ENCODE measurements at places on chromosomes 6 and 20. TPM values are rescaled to one million over a fixed set of nuclear protein-coding genes. Genes with fewer than 3 reads are reported as not detected.

Gene WFDC12
- not detected for total RNA-seq

Gene KCNK5
- not detected for total RNA-seq

Gene CFAP61
- not detected for total RNA-seq

Gene LMBRD1
- total RNA-seq, result 22.5 TPM

Gene FRS3
- total RNA-seq, result 2.2 TPM

Gene BPIFA3
- total RNA-seq, result not detected

Gene GRM1
- 0.17 TPM for total RNA-seq

Gene CBLN4
- total RNA-seq, result not detected

Gene PAK5
- total RNA-seq, result not detected

Gene FOXP4
- total RNA-seq, result 1.1 TPM

Gene PDYN
- not detected for total RNA-seq

Gene DST
- total RNA-seq, result 355 TPM

Gene HACE1
- total RNA-seq, result 19.1 TPM

Gene MICAL1
- total RNA-seq, result 32.1 TPM

Gene LAMA5
- 12.5 TPM for total RNA-seq

Gene MUC22
- total RNA-seq, result not detected

Gene PAK1IP1
- total RNA-seq, result 10.7 TPM

Gene ADTRP
- 2.2 TPM for total RNA-seq

Gene CRISP2
- total RNA-seq, result not detected

Gene PHACTR3
- not detected for total RNA-seq

Gene MOG
- total RNA-seq, result not detected

Gene CBFA2T2
- total RNA-seq, result 5.7 TPM

Gene SAMD5
- total RNA-seq, result 0.26 TPM

Gene MLN
- total RNA-seq, result not detected

Gene HEY2
- not detected for total RNA-seq

Gene ZSCAN26
- 16.7 TPM for total RNA-seq

Gene OPRL1
- 2.2 TPM for total RNA-seq

Gene NEURL2
- 4.7 TPM for total RNA-seq

Gene HLA-A
- 288 TPM for total RNA-seq

Gene AKAP12
- total RNA-seq, result 113 TPM

Gene PRIM2
- 16.1 TPM for total RNA-seq

Gene SRMS
- total RNA-seq, result not detected

Gene RALGAPB
- 21.0 TPM for total RNA-seq

Gene PGBD1
- 3.8 TPM for total RNA-seq

Gene SPATA2
- 1.1 TPM for total RNA-seq

Gene HLA-DMB
- 0.09 TPM for total RNA-seq

Gene HDGFL1
- not detected for total RNA-seq

Gene VEGFA
- total RNA-seq, result 164 TPM

Gene SYCP2L
- total RNA-seq, result not detected

Gene KCNK15
- 0.47 TPM for total RNA-seq

Gene GABRR2
- total RNA-seq, result 0.16 TPM

Gene DEFB132
- not detected for total RNA-seq

Gene CALHM4
- not detected for total RNA-seq

Gene SLPI
- total RNA-seq, result 2.8 TPM

Gene IMPG1
- total RNA-seq, result not detected

Gene CALHM6
- not detected for total RNA-seq

Gene DPPA5
- not detected for total RNA-seq

Gene RBM24
- total RNA-seq, result 0.16 TPM

Gene LY6G5C
- total RNA-seq, result 0.09 TPM

Gene RGL2
- total RNA-seq, result 21.9 TPM

Gene PGC
- total RNA-seq, result not detected

Gene BTN2A1
- total RNA-seq, result 8.7 TPM

Gene CRIP3
- 0.77 TPM for total RNA-seq

Gene PTGIS
- 295 TPM for total RNA-seq

Gene PROKR2
- not detected for total RNA-seq

Gene FUT9
- not detected for total RNA-seq

Measured in bronchial smooth muscle cell (primary cell).